ENCODE measurements at places on chromosomes 13 and 19. TPM values are rescaled to one million over a fixed set of nuclear protein-coding genes. Genes with fewer than 3 reads are reported as not detected.

ZNF223 gene
- 2.8 TPM for total RNA-seq

CEACAM21 gene
- total RNA-seq, result not detected

ACP7 gene
- total RNA-seq, result 0.14 TPM

TMEM272 gene
- total RNA-seq, result not detected

ZNF470 gene
- 1.6 TPM for total RNA-seq

ZSCAN1 gene
- not detected for total RNA-seq

Measured in A549 treated with RU486 at 1 μM for 4 hours (cell line).